HS-5 (cell line): ENCODE measurements at places on chromosomes 2 and 18.

- DNase-seq = no peak
These were observed 13.1 kb downstream of the GPR45 start for GRCh38 chr2:105254531-105255210.

DNA sequence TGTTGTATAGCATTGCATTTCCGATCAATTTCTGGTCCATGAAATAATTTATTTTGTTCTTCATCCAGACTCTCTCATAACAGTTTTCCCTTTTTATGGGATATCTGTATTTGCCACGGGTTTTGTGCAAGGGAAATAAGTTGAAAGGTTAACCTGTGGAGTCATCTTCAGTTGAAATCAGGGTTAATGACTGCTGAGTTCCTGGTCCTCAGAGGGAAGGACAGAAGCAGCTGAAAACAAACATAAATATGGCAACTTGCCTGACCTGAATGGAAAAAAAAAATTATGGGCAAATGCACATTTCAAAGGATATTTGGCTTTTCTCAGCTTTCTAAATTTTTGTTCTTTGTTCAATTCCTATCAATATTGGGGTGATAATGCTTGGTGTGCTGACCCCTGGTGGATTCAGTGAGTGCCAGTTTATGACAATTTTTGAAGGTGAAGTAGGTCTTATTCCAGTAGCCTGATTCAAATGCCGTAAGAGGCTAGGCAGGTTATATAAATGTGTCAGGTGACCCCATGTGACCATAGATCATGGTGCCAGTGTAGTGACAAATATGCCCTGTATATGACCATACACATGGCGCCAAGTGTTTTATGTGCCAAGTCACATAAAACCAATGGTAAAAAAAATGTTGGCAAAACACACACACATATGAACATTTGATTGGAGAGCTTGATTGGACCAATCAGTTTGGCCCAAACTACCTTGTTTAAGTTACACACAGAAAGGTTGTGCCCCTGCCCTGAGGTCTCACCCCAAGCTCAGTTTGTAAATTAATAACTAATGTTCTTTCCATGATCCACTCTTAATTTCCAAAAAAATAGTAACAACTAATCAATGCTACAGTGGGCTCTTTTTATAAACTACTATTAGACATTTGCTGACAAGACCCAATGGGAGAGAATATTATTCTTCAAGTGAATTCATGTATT is 47.6 kb upstream of the FAM124B start:
- no peak for DNase-seq

- no peak for DNase-seq
These were observed 1785.0 kb upstream of the LRRTM1 start for GRCh38 chr2:82089518-82089917.

- no peak for DNase-seq
These were observed 25.6 kb upstream of the EFEMP1 start for GRCh38 chr2:55949211-55949610.

- DNase-seq = no peak
These were observed 25.9 kb upstream of the RESP18 start for GRCh38 chr2:219358170-219359075.

- DNase-seq = peak; percentile 10
These were observed 68.0 kb upstream of the CRIM1 start for GRCh38 chr2:36287363-36288275.

- no peak for DNase-seq
These were observed 154.7 kb upstream of the LYPD1 start for GRCh38 chr2:132824716-132825115.

- DNase-seq = no peak
These were observed 81.2 kb upstream of the STK17B start for GRCh38 chr2:196252408-196253115.

GRCh38 chr2:165401285-165401852 is 68.1 kb upstream of the CSRNP3 start:
- DNase-seq = peak; percentile 42

GRCh38 chr2:168801471-168801870 is 966 bp upstream of the NOSTRIN start:
- no peak for DNase-seq

DNA sequence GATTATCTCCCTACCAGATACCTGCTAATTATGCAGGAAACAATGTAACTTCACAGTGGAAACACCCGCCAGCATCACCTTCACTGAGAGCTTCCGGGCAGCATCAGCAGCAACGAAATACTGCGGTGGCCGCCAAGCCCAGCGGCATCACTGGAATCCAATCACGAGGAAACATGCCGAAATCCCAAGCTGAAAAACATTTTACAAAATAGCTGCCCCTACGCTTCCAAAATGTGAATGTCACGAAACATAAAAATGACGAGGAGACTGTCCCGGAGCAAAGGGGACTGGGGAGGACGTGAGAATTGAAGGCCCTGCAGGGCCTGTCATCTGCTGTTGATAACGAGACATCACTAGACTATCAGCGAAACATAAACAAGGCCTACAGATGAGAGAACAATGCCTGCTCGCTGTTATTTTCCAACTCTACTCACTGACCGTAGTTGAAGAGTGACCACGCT is 82.6 kb downstream of the HDAC4 start:
- DNase-seq = no peak

DNA sequence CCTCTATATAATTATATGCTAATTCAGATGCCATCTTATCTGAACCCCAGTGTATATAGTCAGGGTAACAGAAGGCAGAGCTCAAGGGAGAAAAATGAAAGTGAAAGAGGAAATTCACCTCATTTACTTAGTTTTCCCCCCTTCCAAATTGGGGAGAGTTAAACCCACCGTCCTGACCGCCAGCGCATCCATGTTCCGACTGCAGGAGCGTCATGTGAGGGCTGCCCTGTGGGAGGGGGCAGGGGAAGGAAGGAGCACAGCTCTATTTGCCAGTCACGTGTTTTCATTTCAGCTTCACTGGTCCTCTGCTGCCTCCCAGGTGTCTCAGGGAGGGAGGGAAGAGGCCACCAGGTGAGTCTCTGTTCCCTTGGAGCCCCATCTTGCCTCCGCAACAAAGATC is 13.2 kb downstream of the CNNM4 start:
- no peak for DNase-seq

- DNase-seq = no peak
These were observed 75.3 kb upstream of the NCK2 start for GRCh38 chr2:105669384-105669891.

DNA sequence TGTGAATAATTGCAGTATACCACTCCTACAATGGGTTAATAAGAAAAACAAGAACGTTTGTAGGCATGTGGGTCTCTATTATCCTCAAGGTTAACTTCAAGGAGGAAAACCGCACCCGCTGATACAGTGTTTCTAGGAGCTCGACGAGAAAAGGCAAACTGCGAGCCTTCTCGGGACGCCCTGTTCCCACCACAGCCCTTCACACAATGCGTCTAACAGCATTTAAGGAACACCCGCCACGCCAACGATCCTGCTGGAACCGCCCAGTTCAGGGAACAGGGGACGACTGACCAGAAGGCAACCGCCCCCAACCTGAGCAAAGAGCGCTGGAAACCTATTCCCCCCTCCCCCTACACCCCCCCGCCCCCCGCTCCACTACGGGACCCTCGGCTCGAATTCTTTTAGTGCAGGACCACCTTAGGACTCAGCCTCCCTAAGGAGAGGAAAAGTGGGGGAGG is 710 bp upstream of the TMSB10 start:
- no peak for DNase-seq

GRCh38 chr2:96940980-96941775 is 45.2 kb downstream of the FAM178B start:
- DNase-seq = no peak

GRCh38 chr2:241017228-241017940 is 19.0 kb downstream of the SNED1 start:
- no peak for DNase-seq

- no peak for DNase-seq
These were observed 71.8 kb downstream of the PRELID3A start for GRCh38 chr18:12479536-12479935.

DNA sequence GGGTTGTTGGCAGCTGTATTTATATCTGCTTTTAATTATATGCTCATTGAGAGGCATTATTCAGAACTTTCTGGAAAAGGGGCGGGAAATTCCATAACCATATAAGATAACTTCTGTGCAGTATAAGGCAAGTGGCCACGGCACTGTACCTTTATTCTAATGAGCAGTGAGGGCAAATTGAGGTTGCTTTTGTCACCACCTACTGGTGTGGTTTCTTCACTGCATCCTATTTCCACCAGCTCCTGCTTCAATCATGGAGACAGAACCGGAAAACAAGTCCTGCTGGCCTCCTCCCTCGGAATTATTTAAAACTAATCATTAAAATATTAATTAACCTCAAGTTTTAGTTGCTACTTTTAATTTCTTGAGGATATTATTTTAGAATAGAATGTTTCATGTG is 759.4 kb downstream of the CBLN2 start:
- DNase-seq = no peak

GRCh38 chr2:26355038-26355995 is 8.7 kb upstream of the ADGRF3 start:
- DNase-seq = peak; percentile 64

- no peak for DNase-seq
These were observed 110.2 kb upstream of the NOSTRIN start for GRCh38 chr2:168692132-168692744.

DNA sequence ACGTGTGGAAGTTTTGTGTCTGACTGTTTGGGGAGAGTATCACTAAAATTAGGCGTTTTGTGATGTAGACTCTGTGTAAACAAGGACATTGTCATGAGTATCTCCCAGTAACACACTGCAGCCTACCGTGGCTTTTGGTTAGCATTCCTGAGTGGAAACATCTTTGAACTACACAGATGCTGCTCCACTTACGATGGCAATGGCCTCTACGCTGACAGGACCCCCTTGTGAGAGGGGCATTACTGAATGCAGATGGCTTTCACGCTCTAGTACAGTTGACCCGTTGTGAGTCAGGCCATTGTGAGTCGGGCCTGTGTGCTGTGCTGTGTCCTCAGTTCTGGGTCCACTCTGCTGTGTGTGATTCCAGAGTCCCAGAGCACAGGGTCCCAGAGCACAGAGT is 34.4 kb upstream of the ADNP2 start:
- DNase-seq = no peak

GRCh38 chr2:222912776-222913175 is 51.9 kb downstream of the ACSL3 start:
- DNase-seq = no peak

DNA sequence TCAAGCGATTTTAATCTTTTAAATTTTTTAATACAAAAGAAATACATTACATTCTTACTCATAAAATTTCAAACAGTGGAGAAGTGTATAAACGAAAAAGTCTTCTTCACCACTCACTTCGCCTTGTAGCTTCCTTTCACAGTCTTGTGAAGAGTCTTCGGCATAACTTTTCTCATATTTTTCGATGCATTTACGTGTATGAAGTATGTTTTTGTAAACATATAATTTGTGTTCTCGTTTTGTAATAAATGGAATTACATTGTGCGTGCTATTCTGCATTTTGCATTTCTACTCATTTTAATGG is 1.1 kb downstream of the SP140L start:
- no peak for DNase-seq

DNA sequence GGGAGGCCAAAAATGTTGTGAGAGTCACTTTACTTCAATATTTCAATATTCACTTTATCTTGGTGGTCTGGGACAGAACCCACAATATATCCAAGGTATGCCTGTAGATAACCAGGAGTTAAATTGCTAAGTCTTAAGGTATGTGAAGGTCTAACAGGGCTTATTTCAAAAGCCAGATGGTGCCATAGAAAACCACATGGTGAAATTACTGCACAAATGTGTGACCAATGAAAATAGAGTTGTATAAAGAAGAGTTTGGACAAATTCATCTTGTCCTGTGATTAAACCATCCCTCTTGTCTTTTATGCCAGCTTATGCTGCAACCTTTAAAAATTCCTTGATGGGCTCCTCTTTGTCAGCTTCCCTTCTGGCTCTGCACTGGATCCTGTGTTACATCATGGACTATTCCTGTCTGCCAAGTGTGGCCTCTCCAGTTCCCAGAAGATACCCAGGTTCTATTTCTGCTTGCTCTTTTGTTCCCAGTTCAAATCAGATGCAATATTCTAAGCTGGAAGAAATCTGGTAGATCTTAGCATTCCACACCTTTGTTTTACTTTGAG is 46.8 kb downstream of the ANTXR1 start:
- no peak for DNase-seq

GRCh38 chr2:207142461-207142860 is 23.3 kb downstream of the KLF7 start:
- DNase-seq = no peak

DNA sequence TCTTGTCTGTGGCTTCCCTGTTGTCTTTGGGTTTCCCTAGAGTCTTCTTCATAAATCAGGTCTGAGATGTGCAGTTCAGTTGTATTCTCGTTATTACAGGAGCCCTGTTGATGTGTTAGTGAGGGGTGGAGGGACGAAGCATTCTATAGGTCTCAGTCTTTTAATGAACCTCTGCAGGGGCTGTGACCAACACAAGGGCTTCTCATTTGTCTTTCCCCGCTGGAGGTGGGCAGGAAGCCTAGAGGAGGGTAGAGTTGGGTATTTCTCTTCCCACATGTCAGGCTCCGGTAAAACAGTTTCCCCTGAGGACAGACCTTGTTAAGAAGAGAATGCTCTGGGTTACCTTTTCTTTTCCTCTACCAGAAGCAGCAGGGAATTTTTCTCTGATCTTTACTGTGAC is 31.2 kb downstream of the PROC start:
- DNase-seq = no peak

- no peak for DNase-seq
These were observed 159.9 kb downstream of the LOXHD1 start for GRCh38 chr18:46497129-46497528.

GRCh38 chr2:3044587-3045317 is 332.9 kb downstream of the EIPR1 start:
- no peak for DNase-seq

GRCh38 chr2:227821043-227821942 is 7.7 kb downstream of the CCL20 start:
- DNase-seq = no peak

DNA sequence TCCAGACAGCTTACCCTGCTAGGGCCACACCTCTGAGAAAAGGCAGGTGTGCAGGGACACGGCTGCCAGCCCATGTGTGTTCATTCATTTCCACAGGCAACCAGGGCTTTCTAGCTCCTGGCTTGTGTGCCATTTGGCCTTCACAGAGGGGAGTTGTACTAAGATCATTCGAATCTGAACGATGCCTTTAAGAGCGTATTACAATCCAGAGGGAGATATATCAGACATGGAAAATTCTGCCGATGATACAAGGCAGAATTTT is 64.2 kb upstream of the OTOF start:
- DNase-seq = no peak

GRCh38 chr2:216743781-216744180 is 48.4 kb upstream of the IGFBP5 start:
- no peak for DNase-seq

GRCh38 chr2:224392545-224392944 is 9.4 kb downstream of the FAM124B start:
- no peak for DNase-seq
